NCI-H1092 treated with DMSO at 0.1 percent for 48 hours (cell line): ENCODE measurements at places on chromosomes 5 and 9.
A peak's percentile ranks its signal among the peaks of the same experiment; 100 is the strongest.

DNA sequence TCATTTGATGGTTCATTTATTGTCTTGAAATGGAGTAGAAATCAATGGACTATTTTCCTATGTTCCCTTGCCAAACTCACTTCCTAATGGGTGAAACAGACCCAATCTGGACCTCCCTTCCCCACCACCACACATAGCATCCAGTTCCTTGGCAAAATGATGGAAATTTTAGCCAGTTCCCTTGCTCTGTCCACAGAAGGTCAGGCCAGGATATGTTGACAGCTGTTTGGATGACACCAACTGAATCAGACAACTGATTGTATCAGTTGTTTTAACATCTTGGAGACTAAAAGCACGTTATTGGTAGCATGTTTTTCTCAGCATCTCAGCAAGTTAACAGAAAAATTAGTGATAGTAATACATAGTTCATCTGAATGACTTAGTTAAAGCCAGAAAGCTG is 534.8 kb downstream of the PSAT1 start:
- DNase-seq = no peak

GRCh38 chr5:68644971-68645370 is 429.4 kb downstream of the PIK3R1 start:
- no peak for DNase-seq

DNA sequence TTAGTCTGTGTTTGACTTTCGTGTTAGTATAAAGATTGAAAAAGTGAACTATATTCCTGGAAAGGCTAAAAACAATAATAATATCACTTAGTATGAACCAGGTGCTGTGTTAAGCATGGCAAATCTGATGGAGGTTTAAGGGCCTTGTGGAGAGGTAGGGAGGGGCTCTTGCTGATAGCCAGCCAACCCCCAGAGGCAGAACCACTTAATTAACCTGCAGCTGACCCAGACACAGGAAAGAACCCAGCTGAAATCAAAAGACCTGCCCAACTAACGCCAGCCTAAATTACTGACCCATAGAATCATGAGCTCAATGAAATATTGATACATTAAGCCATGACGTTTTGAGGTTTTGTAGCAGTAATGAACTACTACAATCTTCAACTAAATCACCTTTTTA is 28.3 kb upstream of the TAF1L start:
- no peak for DNase-seq

GRCh38 chr5:67774267-67774552 is 441.3 kb upstream of the PIK3R1 start:
- no peak for DNase-seq

DNA sequence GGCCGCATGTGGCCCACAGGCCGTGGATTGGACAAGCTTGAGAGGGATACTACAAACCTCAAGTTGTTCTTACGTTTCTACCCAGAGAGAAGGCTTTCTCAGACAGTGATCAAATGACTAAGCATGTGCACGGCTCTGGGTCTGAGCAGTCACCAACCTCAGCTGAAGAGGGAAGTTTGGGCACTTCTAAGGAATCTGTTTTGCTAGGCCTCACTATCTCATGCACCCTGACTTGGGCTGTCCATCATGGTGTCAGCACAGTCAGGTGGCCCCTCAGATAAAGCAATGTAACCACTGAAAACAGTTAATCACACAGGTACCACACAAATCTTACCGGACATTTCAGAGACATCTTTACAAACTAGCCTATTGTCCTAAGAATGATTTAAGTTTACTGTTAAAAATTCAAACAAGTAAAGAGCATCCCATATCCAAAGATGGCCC is 24.6 kb downstream of the CSF2 start:
- no peak for DNase-seq

DNA sequence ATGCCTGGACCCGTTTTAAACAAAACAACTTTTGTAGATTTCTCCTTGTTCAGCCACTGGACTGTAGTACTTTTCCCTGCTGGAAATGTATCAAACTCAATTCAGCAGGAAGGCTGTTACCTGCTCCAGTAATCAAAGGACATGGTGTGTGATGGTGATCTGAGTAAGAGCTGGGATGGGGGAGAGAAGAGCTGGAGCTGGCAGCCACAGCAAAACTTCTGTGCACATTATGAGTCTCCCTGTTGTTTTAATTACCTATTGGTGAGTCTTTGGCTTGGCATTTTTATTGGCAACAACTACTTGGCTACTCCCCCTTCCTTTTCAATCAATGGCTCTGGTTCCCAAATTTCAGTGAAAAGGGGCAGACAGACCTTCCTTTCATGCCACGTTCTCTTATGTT is 9.7 kb downstream of the NREP start:
- no peak for DNase-seq

- DNase-seq = no peak
These were observed 61.2 kb upstream of the ZFR start for GRCh38 chr5:32505756-32506155.

GRCh38 chr9:136726118-136726517 is 13.7 kb downstream of the DIPK1B start:
- DNase-seq = no peak

DNA sequence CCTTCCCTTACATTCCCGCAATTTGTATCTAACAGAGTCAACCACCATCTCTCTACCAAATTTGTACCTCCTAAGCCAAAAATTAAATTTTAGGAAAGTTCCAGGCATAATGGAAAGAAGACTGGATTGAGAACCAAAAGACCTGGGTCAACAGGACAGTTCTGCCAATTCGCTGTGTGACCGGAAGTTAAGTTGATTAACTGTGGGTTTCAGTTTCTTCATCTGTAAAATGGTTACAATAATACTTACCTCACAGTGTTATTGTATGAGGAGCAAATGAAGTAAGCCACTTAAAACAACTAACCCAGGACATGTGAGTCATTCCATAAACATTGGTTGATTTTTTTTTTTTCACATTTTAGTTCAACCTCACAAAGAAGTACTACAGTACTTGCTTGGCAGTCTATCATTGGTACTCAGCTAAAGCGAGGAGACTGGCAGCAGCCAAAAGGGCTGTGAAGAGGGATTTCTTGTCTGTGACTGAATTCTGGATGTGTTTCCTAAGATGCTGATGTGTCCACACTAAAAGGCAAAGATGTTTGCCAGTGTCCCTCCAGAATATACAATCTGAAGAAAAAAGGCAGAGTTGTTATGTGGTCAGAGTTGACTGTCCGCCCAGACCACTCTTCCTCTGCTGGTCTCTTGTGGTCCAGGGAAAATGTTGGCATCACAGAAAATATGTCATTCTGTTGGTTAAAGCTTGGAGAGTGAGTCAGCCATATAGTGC is 198.6 kb downstream of the TLE1 start:
- no peak for DNase-seq

DNA sequence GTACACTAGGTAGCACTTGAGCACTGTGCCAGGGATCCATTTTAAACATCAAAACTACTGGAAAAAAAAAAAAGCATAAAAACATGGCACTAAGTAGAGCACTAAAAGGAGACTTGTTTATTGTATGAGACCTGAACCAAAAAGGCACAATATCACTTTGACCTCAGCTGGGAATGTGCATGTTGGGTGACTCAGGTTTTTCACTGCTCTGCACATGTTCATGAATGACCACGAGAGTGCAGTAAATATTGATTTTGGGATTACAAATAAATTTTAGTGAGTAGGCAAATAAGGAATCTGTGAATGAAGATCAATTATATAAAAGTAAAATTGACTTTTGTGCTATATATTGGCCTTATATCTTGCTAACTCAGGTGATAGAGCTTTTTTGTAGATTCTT is 11.8 kb downstream of the RMI1 start:
- DNase-seq = peak; percentile 29

DNA sequence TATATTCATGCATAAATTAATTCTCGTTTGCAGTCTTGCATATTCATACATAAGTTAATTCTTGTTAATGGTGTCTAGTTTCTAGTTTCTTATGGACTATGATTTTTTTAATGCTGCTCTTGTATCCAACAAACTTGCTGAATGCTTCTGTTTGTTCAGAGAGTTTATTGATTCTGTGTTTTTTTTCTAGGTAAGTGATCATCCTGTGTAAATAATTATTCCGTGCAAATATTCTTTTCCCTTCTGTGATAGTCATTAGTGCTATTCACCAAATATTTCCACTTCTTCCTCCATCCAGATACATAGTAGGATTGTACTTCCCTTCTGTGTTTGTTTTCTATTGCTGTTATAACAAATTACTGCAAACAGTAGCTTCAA is 35.8 kb upstream of the SHISAL2B start:
- no peak for DNase-seq

DNA sequence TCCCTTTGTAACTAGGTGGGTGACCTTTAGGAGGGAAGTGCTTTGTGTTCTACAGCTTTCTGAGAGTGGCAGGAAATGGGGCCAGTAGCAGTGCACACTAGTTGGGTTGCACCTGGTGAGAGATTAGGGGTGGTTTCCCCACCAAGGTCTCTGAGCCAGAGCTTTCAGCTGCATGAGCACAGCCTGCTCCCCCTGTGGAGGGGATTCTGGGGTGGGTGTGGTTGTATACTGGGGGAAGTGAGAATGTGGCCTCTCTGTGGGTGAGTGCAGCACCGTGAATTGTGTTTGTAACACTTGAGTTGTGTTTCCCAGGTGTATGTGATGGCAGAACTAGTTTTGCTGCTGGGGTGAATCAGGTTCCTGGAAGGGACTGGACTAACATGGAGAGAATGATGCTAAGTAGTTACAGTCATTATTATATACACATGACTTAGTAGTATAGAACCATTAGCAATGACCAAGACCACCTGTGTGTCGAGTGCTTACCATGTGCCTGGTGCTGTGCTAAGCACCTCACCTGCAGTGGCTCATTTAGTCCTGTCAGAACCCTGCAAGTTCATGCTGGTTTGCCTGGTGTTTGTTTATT is 11.8 kb upstream of the CXXC5 start:
- DNase-seq = peak; percentile 48

GRCh38 chr9:80282766-80283165 is 711.0 kb downstream of the TLE4 start:
- no peak for DNase-seq

- no peak for DNase-seq
These were observed 1.4 kb downstream of the TMEM141 start for GRCh38 chr9:136792321-136793085.

- no peak for DNase-seq
These were observed 7.8 kb downstream of the ALAD start for GRCh38 chr9:113393281-113393680.

DNA sequence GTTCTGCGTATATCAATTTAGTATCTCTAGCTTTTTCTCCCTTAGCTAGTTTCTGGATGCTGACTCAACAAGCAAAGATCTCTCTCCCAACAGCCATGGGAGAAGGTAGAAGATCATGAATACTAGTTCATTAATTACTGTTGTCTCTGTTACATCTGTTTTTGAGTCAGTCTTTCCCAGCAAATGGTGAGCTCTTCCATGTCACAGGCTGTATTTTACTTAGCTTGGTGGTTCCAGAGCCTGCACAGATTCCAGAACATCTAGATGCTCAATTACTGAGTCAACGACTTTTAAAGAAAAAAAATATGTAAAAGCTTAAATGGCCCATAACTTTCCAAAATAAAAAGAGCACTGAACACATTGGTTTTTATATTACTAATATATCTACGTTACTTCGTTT is 307.2 kb downstream of the NSG2 start:
- no peak for DNase-seq

DNA sequence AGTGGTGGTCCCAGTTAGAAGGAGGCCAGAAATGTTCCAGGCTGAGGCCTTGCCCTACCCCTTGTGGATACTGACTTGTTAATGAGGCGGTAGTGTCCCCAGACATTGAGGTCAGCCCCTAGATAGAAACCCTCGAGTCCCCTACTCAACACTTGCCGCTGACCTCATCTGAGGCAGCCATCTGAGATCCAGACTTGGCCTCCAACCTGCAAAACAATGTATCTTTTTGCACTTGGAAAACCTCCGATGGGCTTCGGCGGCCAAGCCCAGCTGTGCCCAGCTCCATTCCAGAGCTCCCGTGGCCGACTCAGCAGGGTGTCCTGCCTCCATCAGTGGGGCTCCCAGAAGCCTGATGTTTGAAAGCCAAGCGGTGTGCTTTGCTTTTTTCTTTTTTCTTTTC is 122.1 kb downstream of the WNK2 start:
- DNase-seq = no peak

- DNase-seq = no peak
These were observed 18.5 kb downstream of the FRMPD1 start for GRCh38 chr9:37669232-37669631.

DNA sequence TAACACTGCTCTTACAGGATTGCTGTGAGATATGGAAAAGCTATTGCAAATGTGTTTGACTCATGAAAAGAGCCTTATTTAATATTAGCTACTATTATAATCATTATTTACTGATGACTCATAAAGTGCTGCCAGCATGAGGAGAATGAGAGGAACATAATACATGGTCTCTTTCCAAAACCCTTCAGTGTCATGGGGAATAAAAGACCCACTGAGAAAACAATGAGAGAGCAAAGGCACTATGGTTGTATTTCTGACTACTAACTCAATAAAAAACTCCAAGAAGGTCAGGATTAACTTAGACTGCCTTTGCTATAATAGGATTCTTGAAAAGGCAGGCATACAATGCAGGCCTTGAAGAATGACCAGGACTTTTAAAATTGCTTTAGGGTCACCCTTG is 633.5 kb downstream of the DTWD2 start:
- DNase-seq = no peak

- peak; percentile 96 for DNase-seq
These were observed 108.7 kb downstream of the RXRA start for GRCh38 chr9:134434894-134435506.

DNA sequence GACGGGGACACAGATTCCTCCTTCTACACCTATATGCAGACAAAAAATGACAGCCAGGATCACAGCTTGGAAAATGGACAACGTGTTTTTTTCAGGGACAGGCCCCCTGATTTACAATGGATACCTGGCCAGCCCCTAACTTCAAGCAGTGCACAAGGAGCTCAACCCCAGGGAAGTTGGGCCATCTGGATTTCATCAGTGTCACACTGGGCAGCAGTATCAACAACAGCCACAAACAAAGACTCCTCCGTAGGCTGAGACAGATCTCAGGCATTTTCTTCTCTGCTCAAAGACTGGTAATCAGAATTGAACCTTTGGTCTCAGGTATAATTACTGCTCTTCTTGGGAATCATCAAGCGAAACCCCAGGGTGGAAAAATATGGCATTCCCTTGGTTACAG is 374.0 kb downstream of the ZNF608 start:
- no peak for DNase-seq

GRCh38 chr5:96836817-96837216 is 29.1 kb upstream of the ERAP1 start:
- no peak for DNase-seq

GRCh38 chr5:127887282-127887681 is 184.1 kb downstream of the CCDC192 start:
- no peak for DNase-seq

GRCh38 chr9:134365791-134366222 is 39.6 kb downstream of the RXRA start:
- DNase-seq = peak; percentile 92

- DNase-seq = no peak
These were observed 22.5 kb upstream of the SUB1 start for GRCh38 chr5:32562843-32563242.

- DNase-seq = no peak
These were observed 469.4 kb downstream of the RASEF start for GRCh38 chr9:82593501-82593900.
